ENCODE measurements at places on chromosomes 3 and 15.
A peak's percentile ranks its signal among the peaks of the same experiment; 100 is the strongest.

DNA sequence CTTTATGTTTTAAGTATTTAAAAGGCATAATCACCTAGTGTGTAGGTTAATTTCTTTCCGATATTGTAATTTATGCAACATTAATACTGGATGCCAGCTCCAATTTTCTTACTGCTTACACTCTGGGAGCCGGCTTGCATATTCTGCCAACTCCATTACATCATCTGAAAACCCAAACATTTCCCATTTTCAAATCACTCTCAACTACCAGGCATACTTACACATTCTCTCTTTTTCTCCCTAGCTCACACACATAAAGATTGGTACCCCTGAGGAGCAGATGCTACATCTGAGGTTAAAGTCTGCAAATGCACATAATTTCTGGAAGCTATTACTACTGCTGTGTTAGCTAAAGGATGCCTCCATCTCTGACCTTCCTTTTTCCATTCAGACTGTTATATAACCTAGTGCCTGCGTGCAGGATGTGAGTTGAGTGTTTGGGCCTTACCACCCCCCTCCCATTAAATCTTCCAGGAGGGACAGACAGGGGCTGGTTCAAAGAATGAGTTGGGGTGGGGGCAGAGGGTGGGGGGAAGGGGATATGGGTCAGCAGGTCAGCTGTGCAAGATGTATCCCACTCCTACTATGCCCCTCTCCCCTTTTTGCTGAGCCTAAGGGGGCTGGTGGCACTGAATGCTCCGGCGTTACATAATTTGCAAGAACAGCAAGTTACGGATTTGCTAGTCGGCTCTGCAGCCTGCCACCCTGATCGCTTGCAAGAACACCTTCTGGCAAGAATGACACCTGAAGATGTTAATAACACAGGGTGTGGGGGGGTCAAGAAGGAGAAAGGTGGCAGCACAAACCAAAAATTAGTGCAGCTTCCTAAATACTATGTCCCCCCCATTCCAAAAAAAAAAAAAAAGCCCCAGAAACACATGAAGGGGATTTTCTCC lies 2.5 kb downstream of the RORA start:
- no peak for DNase-seq

DNA sequence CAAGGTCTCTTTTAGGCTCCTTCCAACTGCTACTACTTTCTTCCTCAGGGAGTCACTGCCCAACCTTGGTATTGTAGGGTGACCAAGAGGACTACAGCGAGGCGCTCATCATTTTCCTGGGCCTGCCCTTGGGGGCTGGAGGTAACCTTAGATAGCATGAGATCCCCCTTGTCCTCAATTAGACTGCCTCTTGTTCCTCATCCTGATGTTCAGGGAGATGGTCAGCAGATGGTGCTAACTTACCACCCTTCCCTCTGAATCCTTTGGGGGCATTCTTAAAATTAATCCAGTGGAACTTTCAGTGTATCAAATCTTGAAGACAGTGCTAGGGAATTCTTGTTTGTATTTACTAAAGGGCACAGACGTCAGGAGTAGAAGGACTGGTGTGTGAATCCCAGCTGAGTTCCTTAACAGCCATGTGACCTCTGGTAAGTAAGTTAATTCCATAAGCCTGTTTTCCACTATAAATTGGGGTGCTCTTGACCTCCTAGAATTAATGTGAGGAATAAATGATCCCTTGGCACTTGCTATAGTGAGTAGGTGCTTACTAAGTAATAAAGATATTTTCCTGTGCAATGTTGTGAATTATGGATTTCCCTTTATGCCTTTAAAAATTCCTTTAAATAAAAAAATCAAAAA lies 4.1 kb upstream of the CLPX start:
- peak; percentile 47 for DNase-seq

DNA sequence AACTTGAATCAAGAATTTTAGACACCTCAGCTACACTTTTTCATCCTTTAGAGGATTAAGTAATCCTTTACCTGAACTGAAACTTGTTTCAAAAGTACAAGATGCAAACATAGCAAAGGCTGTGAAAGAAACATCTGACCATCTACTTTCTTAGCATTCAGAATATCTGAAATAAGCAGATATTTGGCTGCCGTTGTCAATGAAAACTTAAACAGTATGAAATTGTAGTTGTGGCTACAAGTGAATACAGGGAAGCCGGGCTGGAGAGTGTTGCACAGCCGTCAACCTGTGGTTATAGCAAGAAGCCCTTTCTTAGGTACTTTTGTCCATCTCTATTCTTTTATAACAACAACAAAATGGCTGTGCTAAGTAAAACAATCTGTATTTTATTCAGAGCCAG lies 6.9 kb upstream of the CX3CR1 start:
- DNase-seq, result no peak

DNA sequence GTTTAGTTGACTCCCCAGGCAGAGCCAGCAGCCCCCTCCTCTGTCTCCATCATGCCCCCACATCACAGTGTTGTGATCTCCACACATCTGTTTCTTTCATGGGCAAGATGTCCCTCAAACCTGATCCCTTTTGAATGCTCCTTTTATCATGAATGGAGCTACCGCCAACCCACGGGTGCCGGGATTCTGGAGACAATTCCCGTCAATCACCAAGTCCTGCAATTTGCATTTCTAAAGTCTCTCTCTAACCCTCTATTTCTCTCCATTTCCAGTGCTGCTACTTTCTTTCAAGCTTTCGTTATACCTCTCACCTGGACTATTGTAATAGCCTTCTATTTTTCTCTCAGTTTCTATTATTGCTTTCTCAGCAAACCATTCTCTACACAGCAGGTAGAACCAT lies 89.7 kb upstream of the CCNL1 start:
- DNase-seq, result no peak

- peak; percentile 20 for DNase-seq
Observed at GRCh38 chr3:124919756-124920155, 14.8 kb downstream of the MUC13 start.

- DNase-seq, result no peak
Observed at GRCh38 chr3:139953131-139953910, 18.3 kb downstream of the CLSTN2 start.

GRCh38 chr3:171186383-171186782 lies 159.9 kb upstream of the SLC2A2 start:
- no peak for DNase-seq

DNA sequence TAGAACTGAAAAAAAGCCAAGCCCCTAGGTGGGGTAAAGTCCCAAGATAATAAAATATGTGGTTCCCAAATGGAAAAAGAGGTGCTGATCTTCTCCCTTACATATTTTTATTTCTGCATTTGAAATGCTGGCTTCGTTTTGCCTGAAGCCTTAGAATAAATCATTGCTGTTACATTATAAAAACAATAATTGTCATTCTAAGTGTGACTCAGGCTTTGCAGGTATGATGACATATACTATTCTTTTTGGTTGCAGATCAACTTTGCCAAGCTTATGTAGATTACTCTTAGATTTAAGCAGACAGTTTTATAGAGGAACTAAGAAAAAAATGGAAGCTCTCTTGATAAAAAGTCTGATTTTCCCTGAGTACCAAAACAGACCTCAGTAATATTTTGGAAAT lies 7.5 kb downstream of the IDH3A start:
- DNase-seq, result no peak

DNA sequence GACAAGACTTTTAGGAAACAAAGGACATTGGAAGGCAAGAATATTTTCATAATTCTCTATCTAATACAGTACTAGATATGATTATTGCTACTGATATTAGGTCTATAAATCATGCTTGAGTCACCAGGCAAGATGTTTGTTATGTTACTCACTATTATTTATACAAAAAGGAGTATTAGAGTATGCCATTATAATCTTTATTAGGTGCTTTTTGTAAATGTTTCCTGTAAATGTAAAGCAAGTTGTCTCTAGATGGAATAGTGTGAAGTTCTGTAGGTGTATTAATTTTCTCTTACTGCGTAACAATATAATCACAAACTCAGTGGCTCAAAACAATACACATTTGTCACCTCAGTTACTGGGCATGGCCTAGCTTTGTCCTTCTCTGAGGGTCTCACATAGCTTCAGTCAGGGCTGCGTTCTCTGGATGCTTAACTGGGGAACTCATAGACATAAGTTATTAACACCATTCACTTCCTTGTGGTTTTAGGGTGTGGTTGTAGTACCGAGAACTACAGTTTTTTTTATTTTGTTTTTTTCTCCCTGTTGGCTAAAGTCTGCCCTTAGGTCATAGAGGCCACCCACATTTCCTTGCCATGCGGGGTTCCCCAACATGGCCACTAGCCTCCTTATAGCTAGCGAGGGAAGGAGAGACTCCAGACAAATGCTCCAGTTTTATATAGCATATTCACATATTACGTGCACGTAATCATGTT lies 20.3 kb upstream of the MAP3K13 start:
- DNase-seq, result no peak

DNA sequence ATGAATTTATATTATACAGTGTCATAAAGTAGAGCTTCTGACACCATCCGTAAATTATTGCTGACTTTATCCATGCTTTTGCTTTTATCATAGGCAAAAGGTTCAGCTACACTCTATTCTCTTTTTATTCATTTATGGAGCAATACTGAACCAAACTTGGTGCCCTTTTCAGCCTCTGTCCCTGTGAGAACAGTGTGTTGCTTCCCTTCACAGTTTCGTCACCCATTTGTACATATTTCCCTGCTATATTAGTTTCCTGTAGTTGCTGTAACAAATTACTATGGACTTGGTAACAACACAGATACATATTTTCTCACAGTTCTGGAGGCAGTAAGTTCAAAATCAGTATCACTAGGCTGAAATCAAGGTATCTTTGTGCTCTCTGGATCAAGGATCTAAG lies 2.8 kb upstream of the RPL24 start:
- DNase-seq, result peak; percentile 34

DNA sequence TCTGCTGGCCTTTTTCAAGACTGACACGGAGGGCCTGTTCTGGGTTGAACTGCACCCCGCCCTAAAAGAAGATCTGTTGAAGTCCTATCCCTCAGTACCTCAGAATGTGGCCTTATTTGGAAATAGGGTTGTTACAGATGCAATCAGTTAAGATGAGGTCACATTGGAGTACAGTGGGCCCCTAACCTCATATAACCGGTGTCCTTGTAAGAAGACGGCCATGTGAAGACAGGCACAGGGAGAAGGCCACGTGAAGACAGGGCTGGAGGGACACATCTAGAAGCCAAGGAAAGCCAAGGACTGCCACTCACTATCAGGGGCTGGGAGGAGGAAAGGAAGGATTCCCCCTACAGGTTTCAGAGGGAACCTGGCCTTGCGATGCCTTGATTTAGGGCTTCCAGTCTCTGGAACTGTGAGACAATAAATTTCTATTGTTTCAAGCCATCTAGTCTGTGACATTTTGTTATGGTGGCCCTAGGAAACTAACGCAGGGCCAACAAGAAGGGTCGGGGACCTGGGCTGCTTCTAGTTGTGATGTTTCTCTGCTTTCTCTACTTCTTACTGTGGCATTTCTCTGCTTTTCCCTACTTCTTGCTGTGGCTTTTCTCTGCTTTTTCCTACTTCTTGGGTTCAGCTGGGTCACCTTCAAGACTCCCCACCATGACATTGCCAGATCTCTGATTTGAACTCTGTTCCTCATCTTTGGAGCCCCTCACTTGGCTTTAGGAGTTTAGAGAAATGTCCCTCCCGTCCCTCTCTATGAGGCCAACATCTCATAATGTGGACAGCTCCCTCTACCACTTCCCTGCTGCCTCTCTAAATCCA lies 4.8 kb upstream of the CCDC174 start:
- no peak for DNase-seq

DNA sequence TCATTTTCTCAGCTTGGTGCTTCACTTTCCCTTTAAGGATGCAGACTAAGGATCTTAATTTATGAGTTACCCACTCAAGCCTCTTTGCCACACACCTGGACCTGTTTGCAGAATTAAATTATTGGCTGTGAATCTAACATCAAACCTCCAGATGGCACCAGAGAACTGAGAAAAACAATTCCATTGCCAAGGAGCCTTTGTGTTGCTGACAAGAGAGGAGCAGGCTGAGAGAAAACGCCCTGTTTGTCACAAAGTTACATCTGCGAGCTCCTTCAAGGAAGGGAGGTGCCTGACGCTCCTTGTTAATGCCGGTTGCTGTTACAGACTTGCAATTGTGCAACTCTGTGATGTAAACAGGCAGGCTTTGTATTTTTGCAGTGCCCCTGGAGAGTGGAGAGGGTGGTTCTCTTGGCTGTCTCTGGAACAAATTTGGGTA lies 36.3 kb upstream of the TMC3 start:
- DNase-seq, result peak; percentile 72

DNA sequence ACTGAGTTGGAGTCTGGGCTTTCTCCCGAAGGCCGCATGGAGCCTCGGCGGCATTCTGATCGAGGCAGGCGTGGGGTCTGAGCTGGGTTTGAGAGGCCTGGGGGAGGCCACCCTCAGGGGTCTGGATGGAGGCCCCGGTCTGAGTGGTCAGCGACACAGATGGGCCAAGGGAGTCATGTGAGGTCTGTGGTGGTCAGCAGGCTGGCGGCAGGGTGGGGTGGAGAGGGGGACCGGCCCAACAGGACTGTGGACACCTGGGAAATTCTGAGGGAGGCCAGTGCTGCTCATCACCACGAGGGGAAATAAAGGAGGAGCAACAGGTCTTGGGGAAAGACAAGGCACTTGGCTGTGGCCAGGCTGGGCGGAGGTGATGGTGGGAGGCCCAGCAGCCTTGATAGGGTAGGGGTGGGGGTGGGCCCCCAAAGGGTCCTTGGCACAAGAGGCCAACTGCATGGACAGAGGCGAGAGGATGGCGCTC lies 16.2 kb downstream of the CTSH start:
- no peak for DNase-seq

DNA sequence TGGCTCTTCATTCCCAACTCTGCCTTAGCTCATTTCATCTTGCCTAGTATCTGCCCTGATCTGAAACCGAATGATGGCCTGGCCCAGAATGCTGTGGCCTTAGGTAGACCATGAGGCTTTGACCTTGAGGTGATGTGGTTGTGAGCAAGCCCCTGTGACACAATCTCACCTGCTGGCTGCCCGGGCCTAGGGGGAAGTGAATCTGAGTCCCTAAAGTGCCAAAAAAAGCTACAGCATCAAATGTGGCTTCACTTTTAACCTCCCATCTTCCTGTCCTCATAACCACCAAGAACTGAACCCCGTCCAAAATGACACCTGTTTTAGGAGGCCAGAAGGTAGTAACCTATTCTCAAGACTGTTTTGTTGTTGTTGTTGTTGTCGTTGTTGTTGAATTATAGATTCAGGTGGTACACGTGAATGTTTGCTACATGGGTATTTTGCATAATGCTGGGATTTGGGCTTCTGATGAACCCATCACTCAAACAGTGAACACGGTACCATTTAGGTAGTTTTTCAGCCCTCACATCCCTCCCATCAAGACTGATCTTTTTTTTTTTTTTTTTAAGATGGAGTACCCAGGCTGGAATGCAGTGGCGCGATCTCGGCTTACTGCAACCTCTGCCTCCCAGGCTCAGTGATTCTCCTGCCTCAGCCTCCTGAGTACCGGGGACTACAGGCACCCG lies 54.6 kb downstream of the MCCC1 start:
- DNase-seq, result no peak

DNA sequence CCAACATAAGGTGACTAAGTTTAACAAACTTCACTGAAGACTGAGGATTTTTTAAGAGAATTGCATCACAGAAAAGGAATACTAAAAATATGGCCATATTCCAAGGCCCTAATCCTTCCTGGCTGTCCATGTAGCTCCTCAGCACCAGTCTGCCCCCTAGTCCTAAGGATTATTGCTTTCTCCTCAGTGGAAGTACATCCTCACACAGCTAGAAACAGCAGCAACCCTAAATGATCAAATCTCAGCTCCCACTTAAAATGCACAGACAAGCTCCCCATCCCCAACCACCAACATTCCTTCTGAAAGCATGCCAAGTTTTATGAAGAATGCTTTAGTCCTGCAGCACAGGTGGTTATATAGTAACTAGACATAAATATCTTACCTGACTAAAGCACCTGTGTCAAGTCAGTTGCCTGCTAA lies 14.7 kb downstream of the ST3GAL6 start:
- DNase-seq, result peak; percentile 87

- DNase-seq, result no peak
Observed at GRCh38 chr15:22891426-22892210, 53.2 kb downstream of the NIPA2 start.

All from iris pigment epithelial cell (primary cell).